ENCODE measurements at places on chromosomes 3 and 15.

DNA sequence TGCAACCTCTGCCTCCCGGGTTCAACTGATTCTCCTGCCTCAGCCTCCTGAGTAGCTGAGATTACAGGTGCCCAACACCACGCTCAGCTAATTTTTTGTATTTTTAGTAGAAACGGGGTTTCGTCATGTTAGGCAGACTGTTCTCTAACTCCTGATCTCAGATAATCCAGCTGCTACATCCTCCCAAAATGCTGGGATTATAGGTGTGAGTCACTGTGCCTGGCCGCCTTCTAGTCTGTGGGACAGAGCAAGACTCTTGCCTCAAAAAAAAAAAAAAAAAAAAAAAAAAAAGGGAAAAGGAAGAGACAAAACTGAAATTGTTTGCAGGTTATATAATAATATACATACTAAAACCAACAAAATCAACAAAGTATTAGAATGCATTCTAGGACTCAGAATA is 215.2 kb downstream of the PCCB start:
- no peak for DNase-seq

DNA sequence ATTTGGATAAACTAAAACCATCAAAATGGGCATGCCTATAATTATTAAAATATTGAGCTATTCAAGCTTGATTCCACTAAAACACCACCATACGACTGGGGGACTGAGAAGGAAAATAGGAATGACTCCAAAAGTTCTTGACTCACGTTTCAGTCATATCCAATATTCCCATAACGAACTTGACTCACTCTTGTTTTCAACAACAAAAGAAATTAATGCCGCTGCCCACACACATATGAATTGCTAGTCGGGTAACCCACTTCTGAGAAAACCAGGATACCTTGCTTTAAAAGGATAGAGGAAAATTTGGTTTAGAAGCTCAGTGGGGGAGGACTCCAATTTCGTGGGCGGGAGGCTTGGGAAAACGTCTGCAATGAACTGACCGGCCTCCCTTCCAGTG is 5.2 kb downstream of the HTR3C start:
- no peak for DNase-seq

- DNase-seq = no peak
These were observed 241.6 kb downstream of the ZNF621 start for GRCh38 chr3:40766396-40766795.

DNA sequence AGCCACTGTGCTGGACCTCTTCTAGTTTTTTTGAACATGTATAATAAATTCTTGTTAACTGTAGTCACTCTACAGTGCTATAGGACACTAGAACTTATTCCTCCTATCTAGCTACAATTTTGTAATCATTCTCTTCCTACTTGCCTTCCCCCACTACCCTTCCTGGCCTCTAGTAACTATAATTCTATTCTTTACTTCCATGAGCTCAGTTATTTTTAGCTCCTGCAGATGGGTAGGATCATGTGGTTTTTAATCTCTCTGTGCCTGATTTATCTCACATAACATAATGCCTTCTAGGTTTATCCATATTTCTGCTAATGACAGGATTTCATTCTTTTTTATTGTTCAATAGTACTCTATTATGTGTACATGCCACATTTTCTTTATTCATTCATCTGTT is 113.2 kb upstream of the FGF7 start:
- no peak for DNase-seq

GRCh38 chr3:124976383-124976782 is 41.8 kb upstream of the MUC13 start:
- DNase-seq = no peak

- no peak for DNase-seq
These were observed 237.7 kb upstream of the WNT5A start for GRCh38 chr3:55724821-55725220.

- DNase-seq = no peak
These were observed 102.9 kb upstream of the CHRM5 start for GRCh38 chr15:33865416-33865815.

All from activated naive CD4-positive, alpha-beta T cell treated with anti-CD3 and anti-CD28 coated beads, Interleukin-2, amount 50 U/mL, for 72 hours (primary cell).